ENCODE measurements at places on chromosomes 1 and 21.

- no peak for DNase-seq
Measured at GRCh38 chr1:231335663-231336602, 1.7 kb downstream of the EXOC8 start.

- DNase-seq, result no peak
Measured at GRCh38 chr1:90809996-90810395, 92.9 kb upstream of the BARHL2 start.

- no peak for DNase-seq
Measured at GRCh38 chr1:159005161-159005560, 4.5 kb upstream of the IFI16 start.

DNA sequence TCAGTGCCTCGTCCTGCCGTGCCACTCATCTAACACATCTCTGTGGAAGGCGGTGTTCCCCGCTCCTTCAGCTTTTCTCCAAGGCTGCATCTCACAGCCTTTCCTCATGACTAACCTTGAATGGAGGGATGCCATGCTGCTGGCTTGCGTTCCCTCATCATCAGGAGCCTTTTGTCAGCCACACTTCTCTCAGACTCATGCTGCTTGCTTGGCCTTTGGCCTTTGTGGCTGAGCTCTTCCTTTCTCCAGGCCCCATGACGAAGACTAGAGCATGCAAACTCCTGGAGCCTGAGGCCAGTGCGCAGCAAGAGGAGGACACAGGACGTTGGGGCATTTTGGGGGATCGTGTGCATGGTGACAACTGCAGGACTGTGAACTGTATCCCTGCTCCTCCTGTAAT lies 70.8 kb downstream of the SYT2 start:
- DNase-seq, result no peak

GRCh38 chr1:6701437-6702153 lies at the start of gene DNAJC11:
TSS of gene DNAJC11 (minus strand) at chr1:6701816. CDS start at chr1:6701800, 16 bp downstream.
- DNase-seq, result peak; percentile 65

DNA sequence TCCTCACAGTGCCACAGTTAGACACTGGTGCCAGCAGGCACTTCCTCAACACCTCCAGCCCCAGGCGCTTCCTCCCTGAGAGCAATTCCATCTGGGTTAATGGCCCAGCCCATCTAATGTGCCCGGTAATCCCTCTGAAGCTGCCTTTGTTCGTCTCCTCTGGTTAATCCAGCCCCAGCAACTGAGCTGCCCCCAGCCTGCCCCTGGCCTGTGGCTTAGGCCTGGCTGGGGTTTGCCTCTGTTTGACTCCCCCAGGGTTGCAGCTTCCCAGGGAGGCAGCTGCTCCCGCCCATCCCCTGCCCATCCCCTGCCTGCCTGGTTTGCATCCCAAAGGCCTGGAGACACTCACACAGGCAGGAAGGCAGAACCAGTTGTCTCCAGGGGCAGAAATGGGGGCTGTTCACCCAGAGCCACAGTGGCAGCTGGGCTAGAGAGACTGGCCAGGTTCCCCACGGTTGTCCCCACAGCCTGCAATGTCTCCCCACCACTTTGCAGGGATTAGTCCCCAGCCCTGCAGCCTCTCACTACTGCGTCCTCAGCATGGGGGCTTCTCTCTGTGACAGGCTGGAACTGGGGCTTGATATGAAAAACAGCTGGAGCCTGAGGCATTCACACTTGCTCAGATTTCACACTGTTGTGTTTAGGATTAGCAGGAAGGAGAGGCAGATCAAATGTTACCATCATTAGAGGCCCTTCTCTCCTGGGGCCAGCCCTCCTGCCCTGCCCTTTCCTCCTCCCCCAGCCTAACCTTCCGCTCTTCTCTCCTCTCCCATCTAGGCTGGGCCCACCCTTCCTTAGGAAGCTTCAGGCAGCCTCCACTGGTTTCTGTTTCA lies 120.2 kb downstream of the TLR5 start:
- no peak for DNase-seq

DNA sequence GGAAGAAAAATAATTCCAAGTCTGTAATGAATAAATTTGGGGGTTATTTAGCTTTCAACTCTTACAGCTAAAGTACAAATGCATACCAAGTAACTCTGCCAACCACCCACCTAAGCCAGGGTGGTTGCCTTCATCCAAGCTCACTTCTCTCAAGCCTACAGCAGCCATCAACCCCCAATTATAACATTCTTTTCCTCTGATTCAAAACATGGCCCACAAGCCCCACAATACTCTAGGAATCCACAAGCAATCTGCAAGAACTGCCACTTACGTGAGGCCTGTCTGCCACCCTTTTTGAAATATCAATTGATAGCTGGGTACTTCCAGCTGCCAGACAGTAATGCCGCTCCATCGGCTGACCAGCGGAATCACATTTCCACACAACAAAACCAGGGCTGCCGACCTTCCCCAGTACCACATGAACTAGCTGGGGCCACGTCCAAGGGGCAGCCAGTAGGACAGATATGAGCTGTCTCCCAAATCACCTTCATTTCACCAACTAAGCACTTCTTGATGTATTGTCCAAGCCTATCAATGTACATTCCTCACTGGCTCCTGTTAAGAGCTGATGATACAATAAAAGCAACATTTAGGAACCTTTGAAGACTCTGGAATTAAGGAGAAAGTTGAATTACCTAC lies 3.2 kb downstream of the LBR start:
- DNase-seq, result no peak

- DNase-seq, result no peak
Measured at GRCh38 chr1:204139088-204139487, 12.8 kb downstream of the ETNK2 start.

DNA sequence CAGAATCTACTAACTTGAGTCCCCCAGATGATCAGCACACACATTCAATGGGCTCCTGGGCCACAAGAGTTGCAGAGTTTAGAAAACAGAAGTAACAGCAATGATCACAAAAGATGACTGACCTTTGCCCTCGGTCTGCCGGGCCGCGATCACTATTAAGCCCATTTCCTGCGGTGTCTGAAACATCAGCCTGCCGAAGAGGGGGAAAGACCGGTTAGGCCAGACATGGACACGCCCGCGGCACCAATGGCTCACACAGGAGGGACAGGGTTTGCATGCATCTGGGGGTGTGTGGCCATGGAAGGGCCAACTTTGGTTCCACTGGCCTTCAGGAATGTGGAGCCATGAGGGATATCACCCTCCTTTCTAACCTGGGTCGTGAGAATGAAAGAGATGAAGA lies 68.2 kb downstream of the SIM2 start:
- DNase-seq, result no peak

- DNase-seq, result no peak
Measured at GRCh38 chr1:201143726-201144635, 10.3 kb downstream of the TMEM9 start.

DNA sequence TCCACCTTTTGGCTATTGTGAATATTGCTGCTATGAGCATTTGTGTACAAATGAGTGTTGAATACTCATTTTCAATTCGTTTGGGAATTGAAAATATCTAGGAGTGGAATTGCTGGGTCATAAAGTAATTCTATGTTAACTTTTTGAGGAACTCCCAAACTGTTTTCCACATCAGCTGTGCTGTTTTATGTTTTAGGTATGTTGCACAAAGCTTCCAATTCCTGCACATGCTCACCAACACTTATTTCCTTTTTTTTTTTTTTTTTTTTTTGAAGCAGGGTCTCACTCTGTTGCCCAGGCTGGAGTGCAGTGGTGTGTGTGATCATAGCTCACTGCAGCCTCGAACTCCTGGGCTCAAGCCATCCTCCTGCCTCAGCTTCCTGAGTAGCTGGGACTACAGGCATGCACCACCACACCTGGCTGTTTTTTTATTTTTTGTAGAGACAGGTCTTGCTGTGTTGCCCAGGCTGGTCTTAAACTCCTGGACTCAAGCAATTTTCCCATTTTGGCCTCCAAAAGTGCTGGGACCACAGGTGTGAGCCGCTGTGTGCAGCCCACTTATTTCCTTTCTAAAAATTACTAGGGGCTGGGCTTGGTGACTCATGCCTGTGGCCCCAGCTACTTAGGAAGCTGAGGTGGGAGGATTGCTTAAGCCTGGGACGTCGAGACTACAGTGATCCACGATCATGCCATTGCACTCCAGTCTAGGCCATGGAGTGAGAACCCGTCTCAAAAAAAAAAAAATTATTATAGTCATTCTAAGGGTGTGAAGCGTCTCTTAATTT lies 33.4 kb downstream of the TMCC2 start:
- no peak for DNase-seq

- no peak for DNase-seq
Measured at GRCh38 chr1:5742032-5742431, 250.2 kb downstream of the NPHP4 start.

DNA sequence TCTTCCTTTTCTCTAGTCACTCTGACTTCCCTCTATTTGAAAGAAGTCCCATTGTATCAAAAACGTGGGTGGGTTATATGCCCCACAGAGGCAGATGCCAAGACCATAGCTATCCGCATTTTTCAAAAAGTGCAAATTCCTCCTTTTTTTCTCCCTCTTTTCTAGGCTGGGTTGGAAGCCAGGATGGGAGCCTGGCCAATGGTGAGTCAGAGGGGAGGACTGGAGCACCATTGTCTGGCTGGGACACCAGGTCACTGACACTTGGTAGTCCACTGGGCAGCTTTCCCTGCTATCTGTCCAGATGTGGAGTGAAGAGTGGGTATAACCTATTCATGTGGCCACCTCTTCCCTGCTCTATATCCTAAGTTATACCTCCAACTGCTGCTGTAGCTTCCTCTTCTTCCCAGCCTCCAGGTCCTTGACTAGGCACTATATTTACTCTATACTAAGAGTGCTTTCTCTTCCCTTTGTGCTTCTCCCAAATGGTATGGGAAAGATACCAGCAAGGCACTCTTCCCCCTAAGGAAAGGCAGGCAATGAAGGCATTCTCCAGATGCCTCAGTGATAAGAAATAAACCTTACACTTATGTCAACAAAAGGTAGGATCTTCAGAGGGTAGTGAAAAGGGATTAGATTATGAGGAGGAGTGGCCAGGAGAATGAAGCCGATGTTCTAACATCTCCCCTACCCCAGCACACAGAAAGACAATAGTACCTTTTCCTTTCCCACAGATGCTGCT lies 12.9 kb downstream of the PI4KB start:
- no peak for DNase-seq

DNA sequence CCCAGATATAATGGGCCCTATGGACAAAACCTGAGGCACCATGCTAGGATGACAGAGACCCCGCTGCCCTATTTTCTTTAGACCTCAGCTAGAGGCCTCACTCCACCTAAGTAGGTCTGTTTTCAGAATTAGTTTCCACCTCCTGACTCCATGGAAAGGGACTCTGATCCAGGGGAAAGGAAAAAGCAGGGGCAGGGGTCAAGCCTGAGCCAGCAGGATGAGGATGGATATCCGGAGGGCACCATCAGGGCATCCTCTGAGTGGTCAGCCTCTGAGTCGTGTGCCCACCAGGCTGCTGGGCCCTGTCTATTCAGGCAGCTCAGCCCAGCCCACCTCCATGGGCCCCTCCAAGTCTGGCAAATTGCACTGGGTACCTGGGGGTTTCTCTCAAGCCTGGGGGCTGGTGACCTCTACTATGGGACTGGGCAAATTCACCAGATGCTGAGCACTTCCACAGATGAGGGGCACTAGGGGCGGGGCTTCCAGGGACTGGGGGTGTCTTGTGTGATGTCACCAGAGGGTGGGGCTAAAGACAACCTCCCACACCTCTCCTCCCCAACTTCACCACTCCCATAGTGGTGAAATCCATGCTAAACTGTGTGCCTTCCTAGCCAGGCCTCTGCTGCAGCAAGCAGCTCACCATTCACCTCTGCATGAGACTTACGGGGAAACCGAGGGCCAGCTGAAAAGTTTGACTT lies 5.5 kb downstream of the PAQR7 start:
- no peak for DNase-seq

- DNase-seq, result no peak
Measured at GRCh38 chr1:94795434-94795833, 24.7 kb upstream of the SLC44A3 start.

DNA sequence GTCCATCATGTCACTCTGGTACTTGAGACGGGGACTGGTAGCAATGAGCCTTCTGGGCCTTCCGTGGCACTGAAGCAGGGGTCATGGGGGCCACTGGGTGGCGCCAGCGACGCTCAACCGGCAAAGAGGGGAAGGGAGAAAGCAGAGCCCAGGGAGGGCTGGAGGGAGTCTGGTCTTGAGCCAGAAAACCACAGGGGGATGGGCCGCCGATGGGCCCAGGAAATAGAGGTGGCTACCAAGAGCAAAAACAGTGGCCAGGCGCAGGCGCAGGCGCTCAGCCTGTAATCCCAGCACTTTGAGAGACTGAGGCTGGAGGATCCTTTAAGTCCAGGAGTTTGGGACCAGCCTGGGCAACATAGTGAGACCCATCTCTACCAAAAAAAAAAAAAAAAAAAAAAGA lies 21.8 kb downstream of the EXOC8 start:
- DNase-seq, result no peak

GRCh38 chr1:7584157-7584556 lies 186.9 kb upstream of the VAMP3 start:
- no peak for DNase-seq

- DNase-seq, result no peak
Measured at GRCh38 chr1:983798-984475, 2.0 kb upstream of the PERM1 start.

- DNase-seq, result no peak
Measured at GRCh38 chr21:37149411-37149810, 76.4 kb downstream of the TTC3 start.

DNA sequence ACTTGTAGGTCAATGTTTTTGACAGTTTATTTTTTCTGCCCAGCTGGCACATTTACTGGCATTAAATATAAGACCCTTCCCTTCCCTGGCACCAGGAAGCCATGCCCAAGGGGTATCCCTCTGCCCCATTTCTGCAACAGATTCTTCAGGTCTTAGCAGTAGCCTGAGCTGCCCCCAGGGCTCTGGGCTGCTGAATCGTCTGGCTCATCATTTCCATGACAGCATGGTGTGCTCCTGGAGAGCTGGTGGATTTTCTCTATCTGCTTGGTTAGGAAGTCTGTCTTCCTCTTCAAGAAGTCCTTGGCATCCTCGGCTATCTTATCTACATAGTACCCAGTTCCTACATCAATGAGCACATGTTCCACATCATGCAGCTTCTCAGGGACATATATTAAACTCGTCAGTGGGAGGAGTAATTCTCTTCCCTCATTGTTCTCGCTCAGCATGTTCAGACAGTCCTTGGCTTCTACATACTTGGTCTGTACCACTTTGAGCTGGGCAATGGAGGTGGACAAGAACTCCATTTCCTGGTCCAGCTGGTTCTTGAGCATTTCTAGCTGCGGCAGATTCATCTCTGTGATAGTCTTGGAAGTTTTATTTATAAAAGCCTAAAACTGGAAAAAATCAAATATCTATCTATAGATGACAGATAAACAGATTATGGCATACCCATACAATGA lies 23.5 kb downstream of the MIA3 start:
- DNase-seq, result no peak

- no peak for DNase-seq
Measured at GRCh38 chr1:157932069-157932468, 61.4 kb upstream of the KIRREL1 start.

DNA sequence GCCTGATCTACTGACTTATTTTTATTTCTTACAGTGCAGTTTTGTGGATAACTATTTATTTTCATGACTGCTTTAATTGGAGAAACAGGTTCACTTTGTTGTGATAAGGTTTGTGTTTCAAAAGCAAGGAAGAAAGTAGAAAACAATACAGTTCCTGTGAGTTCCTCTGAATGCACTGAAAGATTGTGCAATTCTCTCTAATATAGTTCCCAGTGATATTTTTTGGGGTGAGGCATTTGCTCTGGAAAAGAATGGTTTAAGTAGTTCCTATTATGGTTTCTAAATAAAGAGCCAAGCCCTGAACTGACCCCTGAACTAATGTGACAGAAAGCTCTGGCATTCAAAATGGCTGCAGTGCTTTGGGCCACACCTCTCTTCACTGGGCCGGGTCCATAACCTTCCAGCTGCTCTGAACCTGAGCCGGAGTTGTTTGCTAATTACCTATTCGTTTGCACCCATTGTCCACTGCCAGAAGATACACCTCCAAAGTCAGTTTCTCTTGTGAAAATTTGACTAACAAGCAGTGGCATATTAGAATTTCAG lies 56.6 kb upstream of the VTCN1 start:
- DNase-seq, result no peak
